ENCODE measurements at places on chromosomes 1 and 21. TPM values are rescaled to one million over a fixed set of nuclear protein-coding genes. Genes with fewer than 3 reads are reported as not detected.

ESPN gene
- 2.2 TPM for total RNA-seq

FOXE3 gene
- total RNA-seq = not detected

ZNF648 gene
- total RNA-seq = not detected

DNA sequence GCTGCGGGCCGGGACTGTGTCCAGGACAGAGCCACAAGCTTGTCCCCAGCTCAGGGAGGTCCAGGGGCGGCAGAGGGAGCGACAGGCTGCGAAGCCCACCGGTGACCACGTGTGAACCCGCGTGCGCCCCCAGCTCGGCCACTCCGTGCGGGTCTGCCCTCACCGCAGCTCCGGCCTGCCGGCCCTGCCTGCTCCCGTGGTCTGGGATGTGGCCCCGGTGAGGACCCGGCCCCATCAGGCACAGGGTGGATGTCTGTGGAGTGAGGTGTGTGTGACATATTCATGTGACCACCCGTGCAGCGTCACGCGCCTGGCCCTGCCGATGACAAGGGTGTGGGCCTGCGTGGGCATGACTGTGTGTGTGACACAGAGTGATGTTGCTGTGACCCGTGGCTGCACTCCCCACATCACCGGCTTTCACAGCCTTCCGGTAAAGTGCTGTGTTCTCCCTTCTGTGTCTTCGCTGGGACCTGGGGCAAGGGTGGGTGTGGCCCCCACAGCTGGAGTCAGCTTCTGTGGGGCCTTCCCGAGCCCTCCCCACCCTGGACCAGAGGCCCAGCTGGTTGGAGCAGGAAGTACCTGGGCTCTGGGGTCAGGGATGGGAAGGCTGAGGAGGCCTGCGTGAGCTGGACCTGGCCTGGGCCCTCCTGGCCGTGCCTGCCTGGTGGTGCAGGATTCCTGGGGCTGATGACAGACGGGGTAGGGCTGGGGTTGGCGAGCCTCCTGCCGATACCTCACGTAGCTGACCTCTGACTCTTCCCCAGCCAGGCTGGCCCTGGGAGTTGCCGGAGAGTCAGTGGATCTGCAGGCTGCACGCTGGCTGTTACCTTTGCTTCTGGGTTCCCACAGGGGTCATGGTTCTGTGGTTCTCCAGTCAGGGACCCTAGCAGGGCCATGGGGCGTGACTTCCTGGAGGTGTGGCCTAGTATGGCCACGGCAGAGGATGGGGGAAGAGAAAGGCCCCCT is 4.1 kb downstream of the RNF223 start:
- H3K36me3 ChIP-seq = no peaks in the 10 kb centered on the region
- H3K4me1 ChIP-seq = peaks cover 9% of the 10 kb centered on the region
- H3K27ac ChIP-seq = no peak overlapping the region
- H3K27me3 ChIP-seq = peaks cover 8% of the 10 kb centered on the region
- no peak overlapping the region for H3K4me3 ChIP-seq
- DNase-seq = no peak

- peak overlapping the region; percentile 93 for H3K4me3 ChIP-seq
- peak; percentile 79 for DNase-seq
- peaks cover 21% of the 10 kb centered on the region for H3K4me1 ChIP-seq
- peak overlapping the region; percentile 95 for H3K27ac ChIP-seq
These were observed 561 bp upstream of the COQ8A start for GRCh38 chr1:226939438-226940028.

DNA sequence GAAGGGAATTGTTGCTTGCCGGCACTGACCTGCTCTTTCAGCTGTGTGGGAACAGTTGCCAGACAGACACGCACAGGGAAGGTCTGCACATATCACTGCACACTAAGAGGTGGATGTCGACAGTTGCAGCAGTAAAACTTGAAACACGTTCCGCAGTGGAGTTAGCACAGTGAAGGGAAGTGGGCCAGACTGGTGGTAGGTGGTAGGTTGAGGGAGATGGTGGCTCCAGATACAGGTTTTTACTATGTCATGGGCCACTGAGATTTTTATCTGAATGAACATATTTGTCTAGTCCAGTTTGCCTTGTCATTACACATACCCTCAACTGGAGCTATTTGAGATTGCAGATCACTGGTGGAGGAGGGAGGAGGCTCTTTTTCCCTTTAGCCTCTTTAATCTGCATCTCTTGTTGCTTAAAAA is 13.5 kb downstream of the MRPS6 start:
- H3K27me3 ChIP-seq = no peaks in the 10 kb centered on the region
- DNase-seq = no peak
- H3K4me1 ChIP-seq = peaks cover 6% of the 10 kb centered on the region
- H3K27ac ChIP-seq = no peak overlapping the region
- no peaks in the 10 kb centered on the region for H3K36me3 ChIP-seq

DNA sequence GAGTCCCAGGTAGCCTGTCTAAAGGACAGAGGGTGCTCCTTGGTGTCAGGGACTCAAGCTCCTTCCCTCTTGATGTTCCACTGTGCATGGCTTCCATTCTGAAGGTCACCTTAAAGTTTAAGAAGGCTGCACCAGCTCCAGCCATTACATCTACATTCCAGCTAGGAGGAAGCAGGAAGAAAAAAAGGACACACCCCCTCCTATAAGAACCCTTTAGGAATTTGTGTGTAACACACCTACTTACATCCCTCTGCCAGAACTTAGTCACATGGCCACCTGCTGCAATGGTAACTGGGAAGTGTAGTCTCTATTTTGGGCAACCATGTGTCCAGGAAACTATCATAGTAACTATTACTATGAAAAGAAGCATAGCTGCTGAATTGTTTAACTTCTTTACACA is 161.6 kb upstream of the KLHDC7A start:
- no peak overlapping the region for H3K27ac ChIP-seq
- H3K27me3 ChIP-seq = no peaks in the 10 kb centered on the region
- no peak overlapping the region for H3K4me3 ChIP-seq
- no peaks in the 10 kb centered on the region for H3K36me3 ChIP-seq
- no peaks in the 10 kb centered on the region for H3K4me1 ChIP-seq
- DNase-seq = no peak

DNA sequence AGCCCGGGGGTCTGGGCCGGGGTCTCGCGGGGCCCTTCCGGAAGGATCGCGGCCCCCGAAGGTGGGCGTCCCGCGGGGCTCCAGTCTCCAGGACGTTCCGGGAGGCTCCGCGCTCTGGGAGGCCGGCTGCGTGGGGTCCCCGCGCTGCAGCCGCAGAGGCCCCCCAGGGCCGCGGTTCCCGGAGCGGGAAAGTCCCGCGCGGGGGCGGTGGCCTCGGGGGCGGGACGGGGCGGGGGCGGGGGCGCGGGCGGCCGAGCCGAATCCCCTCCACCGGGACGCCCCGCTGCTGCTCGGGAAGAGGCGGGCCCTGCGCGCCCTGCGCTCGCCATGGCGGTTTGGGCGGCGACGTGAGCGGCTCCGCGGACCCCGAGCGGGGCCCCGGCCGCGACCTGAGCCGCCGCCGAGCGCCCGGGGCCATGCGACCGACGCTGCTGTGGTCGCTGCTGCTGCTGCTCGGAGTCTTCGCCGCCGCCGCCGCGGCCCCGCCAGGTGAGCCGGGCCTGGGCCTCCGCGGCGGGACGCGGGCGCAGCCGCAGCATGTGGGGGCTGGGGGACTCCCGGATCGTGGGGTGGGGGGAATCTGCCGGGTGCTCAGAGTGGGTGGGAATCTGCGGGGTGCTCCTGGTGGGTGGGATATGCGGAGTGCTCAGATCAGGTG is at the start of gene IFNGR2:
IFNGR2 (plus strand) TSS at position 286 of the 658 bp plus-strand sequence; CDS start at position 417, 131 bp downstream.
- H3K4me1 ChIP-seq = peaks cover 19% of the 10 kb centered on the region
- H3K4me3 ChIP-seq = peak within 1 kb of the TSS; percentile 97
- H3K27ac ChIP-seq = peak within 1 kb of the TSS; percentile 97
- H3K27me3 ChIP-seq = no peaks in the 10 kb centered on the region
- no peaks in the 10 kb centered on the region for H3K36me3 ChIP-seq
- DNase-seq = no peak

DNA sequence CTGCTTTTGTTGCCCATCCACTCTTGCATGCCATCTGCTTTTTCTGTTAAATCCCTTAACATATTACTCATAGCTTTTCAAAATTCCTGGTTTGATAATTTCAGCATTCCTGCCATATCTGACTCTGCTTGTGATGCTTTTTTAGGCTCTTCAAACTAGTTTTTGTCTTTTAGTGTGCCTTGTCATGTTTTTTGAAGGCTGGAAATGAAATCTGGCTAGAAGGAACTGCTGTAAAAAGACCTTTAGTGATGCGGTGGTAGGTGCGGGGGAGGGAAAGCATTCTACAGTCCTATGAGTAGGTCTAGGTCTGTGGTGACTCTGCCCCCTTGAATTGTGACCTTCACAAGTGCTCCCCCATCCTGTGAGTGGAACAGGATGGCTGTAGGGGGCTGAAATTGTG is 15.0 kb upstream of the S100B start:
- no peak for DNase-seq
- no peak overlapping the region for H3K27ac ChIP-seq
- H3K27me3 ChIP-seq = no peaks in the 10 kb centered on the region
- peaks cover 8% of the 10 kb centered on the region for H3K4me1 ChIP-seq
- no peaks in the 10 kb centered on the region for H3K36me3 ChIP-seq

- no peaks in the 10 kb centered on the region for H3K27me3 ChIP-seq
- no peaks in the 10 kb centered on the region for H3K4me1 ChIP-seq
- DNase-seq = no peak
- H3K27ac ChIP-seq = no peak overlapping the region
- no peaks in the 10 kb centered on the region for H3K36me3 ChIP-seq
These were observed 97.0 kb downstream of the OBSCN start for GRCh38 chr1:228304766-228305395.

DNA sequence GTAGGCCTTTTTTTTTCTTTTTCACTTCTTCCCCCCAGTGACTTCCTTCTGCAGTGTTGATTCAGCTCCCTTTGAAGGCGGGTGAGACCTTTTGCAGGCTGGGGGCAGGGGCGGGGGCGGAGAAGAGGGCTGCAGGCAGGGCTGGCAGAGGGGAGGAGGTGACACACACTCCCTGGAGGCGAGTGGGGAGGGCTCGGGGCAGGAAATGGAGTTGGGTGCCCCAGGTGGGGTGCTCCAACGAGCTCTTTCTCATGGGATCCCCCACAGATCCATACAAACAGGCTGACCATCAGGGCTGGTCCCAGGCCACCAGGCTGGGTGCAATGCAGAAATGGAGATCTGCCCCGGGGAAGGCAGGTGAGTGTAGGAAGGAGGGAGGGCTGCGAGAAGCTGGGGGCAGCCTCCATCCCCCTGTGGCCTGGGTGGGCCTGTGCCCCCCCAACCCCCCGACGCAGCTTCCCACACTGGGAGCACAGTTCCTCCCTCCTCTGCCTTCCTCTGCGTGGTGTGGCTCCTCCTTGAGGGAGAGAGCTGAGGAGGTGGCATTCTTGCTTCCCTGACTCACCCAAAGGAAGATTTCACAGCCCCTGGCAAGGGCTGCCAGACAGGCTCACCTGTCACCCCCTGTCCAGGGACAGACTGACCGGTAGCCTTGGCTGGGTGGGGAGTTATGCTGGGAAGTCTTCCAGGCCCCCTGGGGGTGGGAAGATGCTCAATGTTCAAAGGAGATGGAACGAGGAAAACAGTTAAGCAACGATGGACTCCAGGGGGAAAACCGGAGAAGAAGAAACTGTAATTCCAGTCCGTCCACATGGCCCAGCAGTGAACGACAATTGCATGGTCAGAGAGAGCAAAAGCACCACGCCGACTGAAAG is 7.1 kb upstream of the ITGB2 start:
- H3K27ac ChIP-seq = no peak overlapping the region
- no peak for DNase-seq

DNA sequence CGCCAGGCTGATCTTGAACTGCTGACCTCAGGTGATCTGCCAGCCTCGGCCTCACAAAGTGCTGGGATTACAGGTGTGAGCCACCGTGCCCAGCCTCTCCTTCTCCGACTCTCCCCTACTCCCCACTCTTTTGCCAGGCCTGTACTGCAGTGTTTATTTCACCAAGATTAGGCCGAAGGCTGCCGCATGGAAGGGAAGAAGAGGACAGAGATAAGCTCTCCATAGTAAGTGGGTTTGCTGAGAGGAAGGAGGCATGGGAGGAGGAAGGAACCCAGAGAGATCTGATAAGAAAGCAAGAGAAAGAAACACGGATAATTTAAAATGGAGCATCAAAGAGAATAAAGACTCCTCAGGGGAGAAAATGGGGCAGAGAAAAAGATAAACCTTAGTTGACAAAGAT is 8.7 kb downstream of the PTCH2 start:
- no peak overlapping the region for H3K4me3 ChIP-seq
- no peaks in the 10 kb centered on the region for H3K36me3 ChIP-seq
- no peak overlapping the region for H3K27ac ChIP-seq
- no peaks in the 10 kb centered on the region for H3K27me3 ChIP-seq
- no peaks in the 10 kb centered on the region for H3K4me1 ChIP-seq

DNA sequence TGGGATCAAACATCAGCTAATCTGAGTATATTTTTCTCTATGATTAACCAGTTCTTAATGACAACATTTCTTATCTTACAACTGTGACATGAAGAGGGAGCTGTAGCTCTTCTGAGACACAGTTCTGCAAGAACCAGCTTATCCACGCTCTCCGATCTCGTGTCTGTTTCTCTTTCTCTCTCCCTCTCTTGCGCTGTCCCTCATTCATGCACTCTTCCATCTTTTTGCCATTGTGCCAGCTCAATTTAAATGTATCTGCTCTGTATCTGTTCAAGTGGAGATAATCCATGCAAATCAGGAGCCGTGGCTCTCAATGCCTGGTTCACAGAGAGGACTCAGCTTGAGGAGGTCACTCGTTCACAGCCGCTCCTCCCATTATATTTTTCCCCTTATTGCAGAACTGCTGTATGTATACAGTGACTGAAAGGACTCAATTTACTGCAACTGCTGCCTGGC is 494.7 kb upstream of the ADGRL2 start:
- H3K4me1 ChIP-seq = no peaks in the 10 kb centered on the region
- no peak for DNase-seq
- H3K27ac ChIP-seq = no peak overlapping the region
- no peaks in the 10 kb centered on the region for H3K36me3 ChIP-seq

GRCh38 chr21:20641241-20641640 is 357.0 kb upstream of the NCAM2 start:
- DNase-seq = no peak
- H3K36me3 ChIP-seq = no peaks in the 10 kb centered on the region
- no peaks in the 10 kb centered on the region for H3K27me3 ChIP-seq

DNA sequence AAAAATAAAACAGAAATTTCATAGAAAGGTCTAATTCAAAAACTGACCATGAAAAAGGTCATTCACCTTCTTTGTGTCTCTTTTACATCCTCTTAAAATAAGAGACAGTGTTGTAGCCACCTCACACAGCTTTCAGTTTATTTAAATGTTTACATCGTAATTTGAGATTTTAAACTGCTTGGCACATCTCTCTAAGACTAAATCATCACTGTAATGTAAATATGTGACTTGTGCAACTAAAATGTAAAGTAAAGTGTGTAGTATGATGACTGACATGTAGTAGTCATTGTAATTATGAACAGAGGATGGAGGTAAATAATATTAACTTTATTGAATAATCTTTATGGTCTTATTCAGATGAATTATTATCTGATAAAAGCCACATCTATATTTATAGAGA is 283.9 kb downstream of the KCNT2 start:
- H3K27ac ChIP-seq = no peak overlapping the region
- no peaks in the 10 kb centered on the region for H3K4me1 ChIP-seq
- H3K36me3 ChIP-seq = no peaks in the 10 kb centered on the region
- no peak overlapping the region for H3K4me3 ChIP-seq
- DNase-seq = no peak
- no peaks in the 10 kb centered on the region for H3K27me3 ChIP-seq

GRCh38 chr1:151130987-151131586 is 15.3 kb downstream of the SEMA6C start:
- peaks cover under 1% of the 10 kb centered on the region for H3K36me3 ChIP-seq
- H3K27ac ChIP-seq = peak overlapping the region; percentile 44
- H3K4me1 ChIP-seq = no peaks in the 10 kb centered on the region
- H3K4me3 ChIP-seq = peak overlapping the region; percentile 45

Data from ascending aorta (tissue), 2 donors.